ENCODE measurements at places on chromosomes 1 and 21.

- no peak for DNase-seq
Measured at GRCh38 chr1:9758559-9759121, 65.1 kb downstream of the CLSTN1 start.

DNA sequence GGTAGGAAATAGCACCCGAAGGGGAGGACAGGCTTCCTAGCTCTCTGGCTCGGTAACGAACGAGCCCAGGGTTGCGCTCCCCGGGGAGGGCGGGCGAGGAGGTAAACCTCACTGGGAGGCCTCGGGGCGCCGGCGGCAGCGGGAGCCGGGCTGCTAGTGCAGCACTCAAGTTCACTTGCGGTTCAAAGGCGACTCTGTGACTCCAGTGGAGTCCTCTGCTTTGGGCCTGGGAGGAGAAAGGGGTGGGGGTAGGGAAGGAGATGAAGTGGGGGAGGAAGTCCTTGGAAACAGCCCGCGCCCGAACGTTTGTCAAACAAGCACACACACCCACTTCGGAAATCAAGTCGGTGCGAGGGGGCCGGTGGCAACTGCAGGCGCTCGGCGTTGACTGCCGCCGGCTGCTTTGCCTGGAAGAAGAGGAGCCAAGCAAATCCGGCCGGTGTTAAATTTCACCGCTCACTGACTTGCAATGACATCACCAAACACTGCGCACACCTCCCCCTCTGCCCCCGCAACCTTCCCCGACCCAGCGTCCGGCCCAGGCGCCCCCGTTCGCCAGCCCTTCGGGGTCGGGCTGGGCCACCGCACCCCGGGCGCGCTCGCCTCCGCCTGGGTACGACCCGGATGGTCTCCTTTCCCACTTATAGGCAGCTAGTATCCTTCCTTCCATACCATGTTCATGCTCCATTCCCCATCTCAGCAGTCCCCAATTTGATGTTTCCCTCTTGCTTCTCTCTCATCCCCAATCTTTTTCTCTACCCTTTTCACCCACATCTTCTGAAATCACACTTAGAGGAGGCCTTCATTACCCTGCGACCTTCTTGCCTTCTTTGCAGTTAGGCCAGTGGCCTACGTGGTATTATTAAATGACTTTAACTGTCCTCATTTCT, at the start of gene COL24A1:
Gene COL24A1, minus strand, starts transcription at position 207 of the 890 bp plus-strand sequence. CDS start 376 bp downstream, outside the sequence.
- no peak for DNase-seq

- DNase-seq = no peak
Measured at GRCh38 chr1:91752324-91752723, 133.6 kb downstream of the TGFBR3 start.

- no peak for DNase-seq
Measured at GRCh38 chr1:23979387-23979880, 693 bp downstream of the SRSF10 start.

DNA sequence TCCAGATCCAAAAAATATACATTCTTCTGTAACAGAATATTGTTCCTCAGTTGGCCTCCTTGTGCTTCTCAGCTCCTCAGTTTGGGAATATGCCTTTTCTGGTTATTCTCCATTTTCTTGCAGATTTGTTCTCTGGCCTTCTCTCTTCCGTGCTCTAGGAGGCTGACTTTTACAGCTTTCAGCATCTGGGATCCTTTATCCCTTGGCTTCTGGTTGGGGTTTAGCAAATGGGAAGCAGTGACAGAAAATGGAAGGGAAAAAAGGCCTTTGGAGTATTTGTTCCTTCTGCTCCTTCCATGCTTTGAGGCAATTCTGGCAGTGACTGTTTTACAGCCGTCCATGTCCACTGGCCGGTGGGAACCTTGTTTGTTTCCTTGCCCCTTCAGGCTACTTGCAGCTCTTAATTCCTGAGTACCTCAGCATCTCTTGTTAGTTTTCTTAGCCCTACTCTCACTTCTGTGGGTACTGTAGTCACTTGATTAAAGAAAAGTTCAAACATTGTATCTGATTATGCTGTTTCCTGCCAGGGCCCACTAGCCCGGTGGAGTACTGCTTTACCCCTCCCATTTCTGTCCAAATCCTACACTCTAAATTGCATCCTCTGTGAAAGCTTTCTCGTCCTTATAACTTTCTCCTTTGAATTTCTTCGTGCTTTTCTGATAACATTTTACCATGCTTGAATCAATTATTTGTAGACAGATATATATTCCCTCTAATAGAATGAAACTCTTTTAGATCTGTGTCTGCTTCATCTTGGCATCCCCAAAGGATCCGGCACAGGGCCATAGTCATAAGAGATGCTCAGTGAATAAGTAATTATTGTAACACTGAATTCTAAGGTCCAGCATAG, 118.2 kb downstream of the OSBPL9 start:
- DNase-seq = no peak

- no peak for DNase-seq
Measured at GRCh38 chr1:9271861-9272595, 20.7 kb upstream of the SPSB1 start.

GRCh38 chr1:209743145-209743482, 12.7 kb upstream of the TRAF3IP3 start:
- DNase-seq = peak; percentile 43

- no peak for DNase-seq
Measured at GRCh38 chr21:44379991-44380865, 26.8 kb downstream of the TRPM2 start.

DNA sequence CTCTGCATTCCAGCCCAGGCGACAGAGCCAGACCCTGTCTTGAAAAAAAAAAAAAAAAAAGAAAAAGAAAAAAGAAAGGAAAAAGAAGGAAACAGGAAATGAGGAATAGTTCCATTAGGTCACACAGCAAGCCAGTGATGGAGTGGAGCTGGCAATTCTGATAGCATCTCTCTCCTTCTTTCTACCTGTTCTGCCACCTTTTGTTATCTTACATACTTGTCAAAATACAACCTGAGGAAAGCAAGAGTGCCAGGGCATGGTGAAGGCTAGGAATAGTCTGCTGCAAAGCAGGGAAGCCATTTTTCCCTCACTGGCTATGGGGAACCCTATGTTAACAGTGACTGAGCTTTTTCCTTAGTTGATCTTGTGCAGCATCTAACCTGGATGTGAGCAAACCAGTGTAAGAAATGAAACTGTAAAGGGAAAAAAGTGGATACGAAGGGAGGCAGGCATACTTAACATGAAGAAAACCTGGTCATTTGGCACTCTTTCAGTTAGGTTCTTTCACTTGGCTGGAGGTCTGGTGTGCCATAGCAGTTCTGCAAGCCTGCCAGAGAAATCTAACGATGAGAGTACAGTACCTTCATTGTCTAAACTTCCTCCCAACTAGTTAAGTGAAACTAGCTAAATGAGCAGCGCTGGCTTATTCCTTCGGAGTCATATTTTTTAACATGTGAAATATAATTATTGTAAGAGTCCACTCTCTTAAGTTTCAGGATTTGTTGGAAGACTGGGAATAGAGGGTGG, 17.9 kb upstream of the THEM5 start:
- DNase-seq = no peak

GRCh38 chr1:210347112-210347511, 18.4 kb downstream of the HHAT start:
- DNase-seq = no peak

- DNase-seq = no peak
Measured at GRCh38 chr1:43797891-43798290, 90.6 kb downstream of the ST3GAL3 start.

Measured in NCI-H1092 (cell line).